GM20000 (cell line): ENCODE measurements at places on chromosomes 16 and 17.

GRCh38 chr16:3656491-3657468 lies 2.3 kb downstream of the DNASE1 start:
- DNase-seq = no peak

GRCh38 chr16:2586901-2587480 lies 49.2 kb downstream of the PDPK1 start:
- DNase-seq = no peak

GRCh38 chr17:29061036-29061435 lies 18.1 kb downstream of the PIPOX start:
- no peak for DNase-seq

DNA sequence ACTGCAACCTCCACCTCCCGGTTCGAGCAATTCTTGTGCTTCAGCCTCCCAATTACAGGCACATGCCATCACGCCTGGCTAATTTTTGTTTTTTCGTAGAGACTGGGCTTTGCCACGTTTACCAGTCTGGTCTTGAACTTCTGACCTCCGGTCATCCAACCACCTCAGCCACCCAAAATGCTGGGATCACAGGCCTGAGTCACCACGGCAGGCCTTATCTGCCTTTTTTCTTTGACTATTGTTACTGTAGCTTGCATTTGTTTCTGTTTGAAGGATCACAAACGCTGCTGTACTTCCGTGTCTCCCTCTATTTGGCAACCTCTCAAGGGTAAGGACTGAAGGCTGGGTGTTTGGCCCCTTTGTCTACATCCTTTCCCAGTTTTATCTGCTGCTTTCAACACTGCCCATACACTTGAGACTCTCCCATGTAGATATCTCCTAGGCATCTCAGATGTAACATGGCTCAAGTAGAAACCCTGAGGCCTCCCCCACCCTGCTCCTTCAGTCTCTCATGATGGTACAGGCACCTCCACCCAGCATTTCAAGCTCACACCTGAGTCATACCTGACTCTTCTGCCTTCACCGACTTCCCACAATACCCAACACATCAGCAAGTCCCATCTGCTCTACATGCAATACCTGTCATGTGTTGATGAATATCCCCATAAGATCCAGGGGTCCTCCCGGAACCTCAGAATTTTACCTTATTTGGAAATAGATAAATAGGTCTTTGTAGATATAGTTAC lies 219.0 kb downstream of the CPPED1 start:
- no peak for DNase-seq

DNA sequence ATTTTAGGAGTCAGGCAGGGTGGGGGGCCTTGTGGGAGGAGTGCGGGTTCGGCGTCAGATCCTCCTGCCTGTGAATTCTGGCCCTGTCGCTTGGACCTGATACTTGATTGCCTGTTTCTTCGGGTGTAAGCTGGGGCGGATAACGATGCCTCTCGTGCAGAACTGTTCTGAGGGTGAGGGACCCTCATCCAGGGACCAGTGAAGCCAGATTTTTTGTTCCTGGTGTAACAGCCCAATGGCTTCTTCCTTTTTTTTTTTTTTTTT lies 1.3 kb downstream of the TBCD start:
- DNase-seq = no peak

DNA sequence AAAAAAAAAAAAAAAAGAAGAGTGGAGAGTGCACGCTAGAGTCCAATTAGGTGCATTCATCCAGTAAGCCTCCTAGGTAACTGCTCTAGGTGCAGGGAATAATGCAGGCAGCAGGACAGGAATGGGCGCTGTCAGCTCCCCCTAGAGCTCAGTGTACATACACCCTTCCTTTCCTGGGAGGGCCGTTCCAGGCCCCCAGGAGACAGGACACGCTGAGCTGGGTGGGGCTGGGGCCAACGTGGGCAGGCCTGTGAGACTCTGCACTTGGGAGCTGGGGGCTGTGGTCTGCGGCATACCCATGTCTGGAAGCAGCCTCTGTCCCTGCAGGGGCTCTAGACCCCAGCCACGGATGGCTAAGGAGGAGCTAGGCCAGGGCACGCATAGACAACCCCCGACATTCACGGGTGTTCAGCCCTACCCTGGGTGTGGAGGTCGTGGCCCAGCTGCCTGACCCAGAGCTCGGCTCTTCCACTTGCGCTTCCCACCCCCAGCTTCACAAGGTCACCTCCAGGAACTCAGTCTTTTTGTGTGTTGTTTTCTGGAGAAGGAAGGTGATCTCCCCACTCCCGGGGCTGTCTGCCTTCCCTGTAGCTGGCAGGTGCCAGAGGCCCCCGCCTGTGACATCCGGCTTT lies 1.0 kb upstream of the ANTKMT start:
- no peak for DNase-seq

- DNase-seq = no peak
Measured at GRCh38 chr17:62617894-62618472, 9.5 kb upstream of the MRC2 start.

- DNase-seq = no peak
Measured at GRCh38 chr17:75498726-75499213, 16.6 kb downstream of the CASKIN2 start.

DNA sequence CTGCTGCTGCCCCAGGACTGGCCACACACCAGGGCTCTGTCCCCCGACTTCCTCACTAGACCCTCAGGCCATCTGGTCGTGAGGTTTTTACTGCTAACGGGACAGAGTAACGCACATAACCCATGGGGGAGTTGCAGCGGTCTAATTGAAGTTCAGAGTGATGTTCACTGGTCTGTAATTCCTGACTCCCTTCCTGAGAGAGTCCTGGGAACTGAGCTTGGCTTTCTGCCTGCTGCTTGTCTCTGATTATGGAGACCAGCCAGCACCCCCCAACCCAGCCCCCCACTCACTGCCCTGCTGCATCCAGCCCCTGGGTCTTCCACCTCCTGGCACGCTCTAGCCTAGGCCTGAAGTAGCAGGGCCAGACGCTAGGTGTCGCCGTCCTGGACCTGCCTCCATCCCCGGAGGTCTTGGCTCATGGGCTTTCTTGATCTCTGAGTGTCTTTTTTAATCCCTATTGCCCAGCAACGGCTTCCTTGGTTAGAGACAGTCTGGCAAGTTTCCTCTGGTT lies 192.9 kb downstream of the CCDC182 start:
- DNase-seq = peak; percentile 73

- no peak for DNase-seq
Measured at GRCh38 chr17:80223142-80223815, 3.1 kb downstream of the SLC26A11 start.

GRCh38 chr16:1125471-1125870 lies 27.4 kb upstream of the CACNA1H start:
- DNase-seq = no peak

- DNase-seq = peak; percentile 93
Measured at GRCh38 chr17:75012346-75013091, at the start of gene MRPL58. MRPL58 (plus strand) TSS chr17:75012670; CDS start chr17:75012687, 17 bp downstream.

DNA sequence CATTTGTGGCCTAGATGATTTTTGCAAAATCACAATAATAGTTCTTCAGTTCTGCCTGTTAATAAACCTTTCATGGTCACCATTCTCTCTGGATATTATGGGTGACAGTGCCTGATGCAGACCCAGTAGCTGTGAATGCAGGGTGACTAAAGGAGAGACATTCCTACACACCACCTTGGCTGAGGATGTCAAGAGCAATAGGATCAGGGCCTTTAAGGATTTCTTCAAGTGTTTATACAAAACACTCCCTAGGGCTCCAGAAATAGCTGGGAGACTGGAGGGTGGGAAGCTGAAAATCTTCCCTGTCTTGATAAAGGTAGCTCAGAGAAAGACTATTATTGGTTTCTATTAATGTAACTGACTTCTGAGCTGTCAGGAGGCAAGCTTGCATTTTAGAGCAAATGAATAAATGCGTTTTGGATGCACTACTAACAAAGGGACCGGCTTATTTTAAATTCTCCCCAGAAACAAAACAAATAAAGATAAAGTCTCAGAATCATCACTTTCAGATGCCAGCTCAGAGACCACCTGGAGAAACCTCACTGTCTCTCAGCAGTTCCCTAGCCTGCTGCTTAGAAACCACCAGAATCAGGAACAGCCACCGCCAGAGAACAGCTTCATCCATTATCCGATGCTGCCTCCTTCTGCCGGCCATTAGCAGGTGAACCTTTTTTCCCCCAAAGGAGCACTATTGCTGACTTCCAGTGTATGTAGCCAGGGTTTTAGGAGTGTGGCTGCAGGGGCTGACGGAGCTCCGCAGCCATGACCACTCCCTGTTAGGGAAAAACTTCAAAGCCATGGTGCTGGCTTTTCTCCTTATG lies 171.4 kb upstream of the DYNLRB2 start:
- no peak for DNase-seq

DNA sequence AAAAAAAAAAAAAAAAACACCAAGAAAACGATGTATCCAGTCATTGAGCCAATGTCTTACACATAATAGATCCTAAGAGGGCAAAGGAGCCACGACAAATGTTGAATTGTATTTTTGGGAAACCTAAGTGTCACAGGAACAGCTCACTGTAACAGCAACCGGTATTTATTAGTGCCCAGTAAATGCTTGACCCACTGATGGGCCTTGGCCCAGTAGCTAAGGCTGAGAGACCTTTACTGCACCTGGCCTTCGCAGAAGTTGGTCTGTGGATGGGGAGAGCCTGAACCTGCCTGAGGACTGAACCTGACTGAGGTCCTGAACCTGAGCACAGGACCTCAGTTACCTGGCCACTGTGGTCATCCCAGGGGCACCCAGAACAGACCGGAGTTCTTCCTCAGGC lies 65.0 kb upstream of the TBX2 start:
- no peak for DNase-seq

DNA sequence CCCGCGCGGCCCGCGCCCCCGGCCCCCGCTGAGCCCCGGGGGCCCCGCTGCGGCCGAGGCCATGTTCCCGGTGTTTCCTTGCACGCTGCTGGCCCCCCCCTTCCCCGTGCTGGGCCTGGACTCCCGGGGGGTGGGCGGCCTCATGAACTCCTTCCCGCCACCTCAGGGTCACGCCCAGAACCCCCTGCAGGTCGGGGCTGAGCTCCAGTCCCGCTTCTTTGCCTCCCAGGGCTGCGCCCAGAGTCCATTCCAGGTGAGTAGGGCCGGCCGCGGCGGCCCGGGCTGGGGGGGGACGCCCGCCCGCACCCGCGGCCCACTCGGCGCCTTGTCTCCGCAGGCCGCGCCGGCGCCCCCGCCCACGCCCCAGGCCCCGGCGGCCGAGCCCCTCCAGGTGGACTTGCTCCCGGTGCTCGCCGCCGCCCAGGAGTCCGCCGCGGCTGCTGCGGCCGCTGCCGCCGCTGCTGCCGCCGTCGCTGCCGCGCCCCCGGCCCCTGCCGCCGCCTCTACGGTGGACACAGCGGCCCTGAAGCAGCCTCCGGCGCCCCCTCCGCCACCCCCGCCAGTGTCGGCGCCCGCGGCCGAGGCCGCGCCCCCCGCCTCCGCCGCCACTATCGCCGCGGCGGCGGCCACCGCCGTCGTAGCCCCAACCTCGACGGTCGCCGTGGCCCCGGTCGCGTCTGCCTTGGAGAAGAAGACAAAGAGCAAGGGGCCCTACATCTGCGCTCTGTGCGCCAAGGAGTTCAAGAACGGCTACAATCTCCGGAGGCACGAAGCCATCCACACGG lies 504 bp downstream of the MAZ start:
- peak; percentile 63 for DNase-seq

DNA sequence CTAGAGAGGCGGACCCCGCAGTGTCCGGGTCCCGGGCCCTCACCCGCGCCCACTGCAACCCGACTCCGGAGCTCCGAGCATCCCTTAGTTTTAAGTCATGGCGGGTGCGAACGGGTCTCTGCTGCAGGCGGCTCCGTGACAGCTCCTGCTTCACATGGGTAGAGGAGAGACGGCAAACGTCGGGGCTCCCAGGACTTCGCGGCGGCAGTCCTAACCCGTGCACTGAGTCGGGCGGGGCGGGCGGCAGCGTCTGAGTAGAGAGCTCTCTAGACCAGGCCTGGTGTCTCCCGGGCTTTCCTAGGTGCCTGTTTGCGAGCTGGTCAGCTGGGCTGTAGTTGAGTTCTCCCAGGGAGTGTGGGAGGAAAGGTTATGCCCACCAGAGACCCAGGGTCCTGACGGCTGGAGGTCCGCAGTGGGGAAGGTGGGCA lies 345 bp downstream of the TSC2 start:
- no peak for DNase-seq

GRCh38 chr16:88888461-88889387 lies 22.3 kb upstream of the PABPN1L start:
- DNase-seq = no peak

- no peak for DNase-seq
Measured at GRCh38 chr16:11794996-11795886, 1.8 kb downstream of the ZC3H7A start.

- no peak for DNase-seq
Measured at GRCh38 chr17:31568539-31568938, 177.1 kb downstream of the RAB11FIP4 start.

DNA sequence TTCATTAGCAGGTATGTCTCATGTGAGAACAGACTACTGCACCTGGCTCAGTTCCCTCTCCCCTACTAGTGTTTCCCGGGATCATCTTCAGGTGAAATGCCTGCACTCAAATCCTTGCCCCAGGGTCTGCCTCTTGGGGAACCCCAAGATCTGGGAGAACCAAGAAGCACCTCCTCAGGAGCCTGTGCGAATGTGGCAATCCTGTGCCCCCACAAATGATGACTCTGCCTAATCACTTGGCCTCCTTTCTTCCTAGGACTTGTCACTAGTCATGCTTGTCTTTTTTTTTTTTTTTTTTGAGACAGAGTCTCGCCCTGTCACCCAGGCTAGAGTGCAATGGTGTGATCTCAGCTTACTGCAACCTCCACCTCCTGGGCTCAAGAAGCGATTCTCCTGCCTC lies 21.7 kb downstream of the ADAD2 start:
- no peak for DNase-seq

DNA sequence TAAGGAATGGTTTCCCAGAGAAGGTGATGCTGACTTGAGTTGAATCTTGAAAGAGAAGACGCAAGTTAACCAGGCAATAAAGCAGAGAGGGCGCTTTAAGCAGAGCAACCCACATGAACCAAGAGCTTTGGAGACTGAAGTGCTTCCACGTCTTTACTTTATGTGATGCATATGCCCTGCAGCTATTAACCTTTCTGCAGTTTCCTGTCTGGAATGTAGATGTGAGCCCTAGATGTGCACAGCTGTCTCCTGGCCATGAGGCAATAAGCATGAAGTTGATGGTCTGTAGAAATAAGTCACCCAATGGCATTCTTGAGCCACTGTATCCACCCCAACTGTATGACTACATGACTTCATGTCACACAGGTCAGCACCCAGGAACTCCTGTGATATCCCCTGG lies 5.7 kb upstream of the CHST4 start:
- no peak for DNase-seq

GRCh38 chr16:1708768-1709180 lies 2.8 kb downstream of the MAPK8IP3 start:
- DNase-seq = no peak
